ENCODE measurements at places on chromosomes 11 and 22. TPM values are rescaled to one million over a fixed set of nuclear protein-coding genes. Genes with fewer than 3 reads are reported as not detected.

DNA sequence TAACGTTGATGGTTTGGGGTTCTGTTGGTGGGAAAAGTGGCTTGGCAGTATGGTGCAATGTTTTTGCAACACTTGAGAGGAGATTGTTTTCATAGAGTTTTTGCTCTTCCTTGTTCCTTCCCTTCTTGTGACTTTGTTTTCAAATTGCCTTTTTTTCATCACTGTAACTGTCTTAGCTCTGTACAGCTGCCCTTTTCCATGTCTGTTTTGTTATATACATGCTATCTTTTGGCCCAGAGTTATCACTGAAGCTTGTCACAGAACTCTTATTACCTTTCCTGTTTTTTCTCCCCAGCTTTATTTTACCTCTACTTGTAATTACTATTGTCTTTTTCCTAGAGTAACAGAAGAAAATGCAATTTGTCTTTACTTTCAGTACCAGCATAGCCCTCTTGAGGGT is 154.1 kb downstream of the DDX10 start:
- no peaks in the 10 kb centered on the region for H3K36me3 ChIP-seq
- no peak for DNase-seq
- no peaks in the 10 kb centered on the region for H3K4me1 ChIP-seq
- no peak overlapping the region for H3K4me3 ChIP-seq
- H3K27me3 ChIP-seq: no peaks in the 10 kb centered on the region

The ILK gene
- 123 TPM for total RNA-seq

The RAPSN gene
- 0.63 TPM for total RNA-seq

The BEST1 gene
- 0.26 TPM for total RNA-seq

GRCh38 chr11:97943493-97943892 is 1077.3 kb upstream of the CNTN5 start:
- H3K4me1 ChIP-seq: no peaks in the 10 kb centered on the region
- no peak overlapping the region for H3K4me3 ChIP-seq
- DNase-seq: no peak
- H3K36me3 ChIP-seq: no peaks in the 10 kb centered on the region
- no peak overlapping the region for H3K27ac ChIP-seq
- no peaks in the 10 kb centered on the region for H3K27me3 ChIP-seq

The TMEM138 gene
- 34.3 TPM for total RNA-seq

The TBX10 gene
- not detected for total RNA-seq

DNA sequence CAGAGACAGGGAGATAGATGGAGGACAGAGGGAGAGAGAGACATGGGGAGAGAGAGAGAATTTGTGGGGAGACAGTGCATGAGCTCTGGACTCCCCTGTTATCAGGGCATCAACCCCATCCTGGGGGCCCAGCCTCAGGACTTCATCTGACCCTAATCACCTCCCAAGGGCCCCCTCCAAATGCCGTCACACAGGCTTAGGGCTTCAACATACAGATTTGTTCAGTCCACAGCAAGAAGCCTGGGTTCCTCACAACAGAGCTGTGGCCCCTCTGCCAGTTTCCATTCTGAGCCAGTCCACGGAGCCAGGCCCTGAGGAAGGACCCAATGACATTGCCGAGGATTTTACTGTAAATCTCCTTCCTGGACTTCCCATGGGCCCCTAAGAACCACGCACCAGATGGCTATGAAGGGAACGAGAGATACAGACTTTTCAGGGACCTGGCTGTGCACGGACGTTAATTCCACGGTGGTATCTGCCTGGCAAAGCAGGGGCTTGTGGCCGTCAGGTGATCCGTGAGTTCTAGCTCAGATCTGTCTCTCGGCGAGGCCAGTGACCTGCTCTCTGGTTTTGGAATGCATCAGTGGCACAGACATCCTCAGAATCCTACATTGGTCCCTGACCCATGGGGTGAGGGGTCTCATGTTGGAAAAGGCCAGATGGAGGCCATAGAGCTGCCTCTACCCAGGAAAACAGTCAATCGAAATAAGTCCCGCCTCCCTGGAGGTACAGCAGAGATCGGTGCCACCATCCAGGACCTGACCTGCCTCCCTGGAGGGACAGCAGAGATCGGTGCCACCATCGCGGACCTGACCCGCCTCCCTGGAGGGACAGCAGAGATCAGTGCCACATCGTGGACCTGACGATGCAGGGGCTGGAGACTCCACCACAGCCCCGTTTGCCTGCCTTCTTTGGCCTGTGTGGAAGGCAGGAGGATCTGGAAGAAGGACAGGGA is 8.7 kb upstream of the B4GALNT4 start:
- H3K4me3 ChIP-seq: no peak overlapping the region
- no peak for DNase-seq
- no peaks in the 10 kb centered on the region for H3K36me3 ChIP-seq
- H3K4me1 ChIP-seq: peaks cover 1% of the 10 kb centered on the region

GRCh38 chr11:87290304-87290922 is 252.7 kb downstream of the TMEM135 start:
- H3K4me3 ChIP-seq: no peak overlapping the region
- H3K4me1 ChIP-seq: no peaks in the 10 kb centered on the region
- H3K27ac ChIP-seq: no peak overlapping the region

GRCh38 chr11:107562647-107563208 is 2.8 kb downstream of the ALKBH8 start:
- DNase-seq: no peak
- H3K36me3 ChIP-seq: no peaks in the 10 kb centered on the region
- peaks cover 8% of the 10 kb centered on the region for H3K4me1 ChIP-seq
- H3K4me3 ChIP-seq: no peak overlapping the region

- peaks cover 6% of the 10 kb centered on the region for H3K27me3 ChIP-seq
- DNase-seq: no peak
- H3K4me3 ChIP-seq: no peak overlapping the region
- H3K4me1 ChIP-seq: no peaks in the 10 kb centered on the region
- no peaks in the 10 kb centered on the region for H3K36me3 ChIP-seq
Measured at GRCh38 chr11:36577373-36577772, 9.6 kb downstream of the RAG1 start.

- H3K4me1 ChIP-seq: no peaks in the 10 kb centered on the region
- H3K27me3 ChIP-seq: no peaks in the 10 kb centered on the region
- H3K4me3 ChIP-seq: no peak overlapping the region
- H3K36me3 ChIP-seq: no peaks in the 10 kb centered on the region
- H3K27ac ChIP-seq: no peak overlapping the region
Measured at GRCh38 chr11:112355726-112356125, 95.1 kb upstream of the PLET1 start.

GRCh38 chr22:39212721-39213376 is 31.9 kb downstream of the PDGFB start:
- H3K27me3 ChIP-seq: no peaks in the 10 kb centered on the region
- H3K4me1 ChIP-seq: no peaks in the 10 kb centered on the region
- H3K4me3 ChIP-seq: no peak overlapping the region
- DNase-seq: peak; percentile 82

The CDON gene
- 28.0 TPM for total RNA-seq

DNA sequence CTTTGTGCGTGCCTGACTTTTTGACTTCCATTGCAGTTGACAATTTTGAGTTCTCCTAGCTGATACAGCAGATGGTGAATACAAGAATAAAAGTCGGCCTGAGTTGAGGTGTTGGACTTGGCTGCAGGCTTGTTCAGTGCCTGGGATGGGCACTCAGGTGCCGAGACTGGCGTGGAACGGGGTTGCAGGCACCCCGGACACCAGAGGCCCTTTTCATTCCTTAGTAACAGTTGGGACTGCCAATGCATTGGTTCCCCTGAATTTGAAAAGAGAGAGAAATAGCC is 1.3 kb downstream of the PHRF1 start:
- H3K27me3 ChIP-seq: peaks cover 13% of the 10 kb centered on the region
- DNase-seq: no peak
- peak overlapping the region; percentile 95 for H3K4me3 ChIP-seq

- H3K36me3 ChIP-seq: no peaks in the 10 kb centered on the region
- DNase-seq: no peak
- H3K27me3 ChIP-seq: no peaks in the 10 kb centered on the region
- H3K27ac ChIP-seq: no peak overlapping the region
- H3K4me1 ChIP-seq: peaks cover 7% of the 10 kb centered on the region
Measured at GRCh38 chr11:68498321-68498720, 37.8 kb downstream of the PPP6R3 start.

The SLC25A18 gene
- total RNA-seq: 14.3 TPM

DNA sequence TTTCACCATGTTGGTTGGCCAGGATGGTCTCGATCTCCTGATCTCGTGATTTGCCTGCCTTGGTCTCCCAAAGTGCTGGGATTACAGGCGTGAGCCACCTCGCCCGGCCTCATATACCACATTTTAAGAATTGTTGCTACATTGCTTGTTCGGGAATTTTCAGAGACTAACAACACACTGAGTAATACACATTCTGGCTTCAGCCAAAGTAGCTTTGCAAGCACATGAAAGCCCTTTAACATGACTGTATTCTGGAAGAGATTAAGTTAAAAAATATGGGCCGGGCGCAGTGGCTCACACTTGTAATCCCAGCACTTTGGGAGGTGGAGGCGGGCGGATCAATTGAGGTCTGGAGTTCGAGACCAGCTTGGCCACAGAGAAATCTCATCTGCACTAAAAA is 15.0 kb downstream of the CRTAM start:
- no peak overlapping the region for H3K4me3 ChIP-seq
- no peaks in the 10 kb centered on the region for H3K27me3 ChIP-seq
- no peak overlapping the region for H3K27ac ChIP-seq
- peaks cover 7% of the 10 kb centered on the region for H3K4me1 ChIP-seq
- no peaks in the 10 kb centered on the region for H3K36me3 ChIP-seq

DNA sequence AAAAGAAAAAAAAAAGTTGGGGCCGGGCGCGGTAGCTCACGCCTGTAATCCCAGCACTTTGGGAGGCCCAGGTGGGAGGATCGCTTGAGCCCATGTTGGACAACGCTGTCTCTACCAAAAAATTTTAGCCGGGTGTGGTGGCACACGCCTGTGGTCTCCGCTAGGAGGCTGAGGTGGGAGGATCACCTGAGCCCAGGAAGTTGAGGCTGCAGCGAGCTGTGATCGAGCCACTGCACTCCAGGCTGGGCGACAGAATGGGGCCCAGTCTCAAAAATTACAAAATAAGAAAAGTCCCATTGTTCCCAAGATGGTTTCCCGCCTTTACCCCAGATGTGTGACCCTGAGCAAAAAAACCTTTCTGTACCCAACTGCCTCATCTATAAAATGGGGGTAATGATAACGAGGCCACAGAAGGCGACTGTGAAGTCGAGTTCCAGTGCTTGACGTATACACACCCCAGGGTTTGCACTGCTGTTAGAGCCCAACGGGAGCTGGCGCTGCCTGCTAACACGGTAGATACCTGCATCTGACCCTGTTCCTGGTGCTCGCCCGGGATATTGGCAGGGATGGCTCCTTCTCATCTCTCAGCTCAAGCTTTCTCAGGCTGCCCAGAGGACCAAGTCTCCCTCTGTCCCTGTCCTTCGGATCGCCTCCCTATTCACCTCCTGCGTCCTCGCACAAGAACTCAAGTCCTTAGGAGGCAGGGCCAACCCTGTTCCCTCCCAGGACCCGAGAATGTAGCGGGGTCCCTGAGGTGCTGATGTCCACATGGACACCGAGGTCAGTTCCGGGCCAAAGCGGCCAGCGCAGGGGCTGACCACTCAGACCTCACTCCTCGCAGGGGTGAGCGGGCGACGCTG is 1.1 kb upstream of the RPLP2 start:
- H3K4me3 ChIP-seq: peak overlapping the region; percentile 89
- H3K27ac ChIP-seq: peak overlapping the region; percentile 98
- H3K36me3 ChIP-seq: peaks cover 26% of the 10 kb centered on the region
- H3K27me3 ChIP-seq: no peaks in the 10 kb centered on the region

DNA sequence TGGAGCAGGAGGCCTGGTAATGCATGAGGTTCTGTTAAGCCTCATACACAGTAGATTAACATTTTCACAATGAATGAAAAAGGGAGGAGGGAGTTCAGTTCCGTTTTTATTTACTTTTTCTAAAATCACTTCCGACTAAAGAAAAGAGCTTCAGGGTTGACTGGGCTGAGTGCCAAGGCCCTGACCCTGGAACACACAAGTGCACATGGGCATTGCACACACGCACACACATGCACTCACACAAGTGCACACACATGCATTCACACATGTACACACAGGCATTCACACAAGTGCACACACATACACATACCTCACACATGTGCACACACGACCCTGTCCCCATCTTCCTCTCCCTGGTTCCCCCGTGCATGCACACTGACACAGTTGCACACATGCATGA is 303.3 kb downstream of the BRD1 start:
- no peak overlapping the region for H3K27ac ChIP-seq
- H3K4me3 ChIP-seq: no peak overlapping the region
- no peaks in the 10 kb centered on the region for H3K27me3 ChIP-seq
- no peaks in the 10 kb centered on the region for H3K36me3 ChIP-seq
- H3K4me1 ChIP-seq: no peaks in the 10 kb centered on the region

- peak; percentile 66 for DNase-seq
- peak overlapping the region; percentile 14 for H3K27ac ChIP-seq
- peaks cover 2% of the 10 kb centered on the region for H3K4me1 ChIP-seq
- no peaks in the 10 kb centered on the region for H3K27me3 ChIP-seq
Measured at GRCh38 chr11:85182441-85183387, 444.4 kb downstream of the DLG2 start.

DNA sequence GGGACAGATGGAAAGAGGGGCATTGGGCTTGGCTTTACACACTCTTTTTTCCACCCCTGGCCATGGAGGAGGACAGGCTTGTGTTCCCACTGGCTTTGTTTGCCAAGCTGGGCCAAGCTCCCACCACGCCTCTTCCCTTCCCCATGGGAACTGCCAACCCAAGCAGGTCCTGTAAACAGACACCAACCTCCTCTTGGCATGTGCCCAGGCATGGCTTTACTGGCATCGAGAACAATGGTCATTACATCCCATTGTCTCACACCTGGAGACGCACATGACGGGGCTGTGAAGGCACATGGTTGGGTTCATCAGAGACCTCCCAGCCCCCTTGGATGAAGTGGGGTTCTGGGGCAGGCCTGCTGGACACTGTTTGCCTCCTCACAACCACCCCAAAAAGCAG is 11.7 kb downstream of the SEC14L3 start:
- no peak overlapping the region for H3K27ac ChIP-seq
- no peak overlapping the region for H3K4me3 ChIP-seq
- H3K4me1 ChIP-seq: no peaks in the 10 kb centered on the region
- DNase-seq: no peak
- no peaks in the 10 kb centered on the region for H3K36me3 ChIP-seq

DNA sequence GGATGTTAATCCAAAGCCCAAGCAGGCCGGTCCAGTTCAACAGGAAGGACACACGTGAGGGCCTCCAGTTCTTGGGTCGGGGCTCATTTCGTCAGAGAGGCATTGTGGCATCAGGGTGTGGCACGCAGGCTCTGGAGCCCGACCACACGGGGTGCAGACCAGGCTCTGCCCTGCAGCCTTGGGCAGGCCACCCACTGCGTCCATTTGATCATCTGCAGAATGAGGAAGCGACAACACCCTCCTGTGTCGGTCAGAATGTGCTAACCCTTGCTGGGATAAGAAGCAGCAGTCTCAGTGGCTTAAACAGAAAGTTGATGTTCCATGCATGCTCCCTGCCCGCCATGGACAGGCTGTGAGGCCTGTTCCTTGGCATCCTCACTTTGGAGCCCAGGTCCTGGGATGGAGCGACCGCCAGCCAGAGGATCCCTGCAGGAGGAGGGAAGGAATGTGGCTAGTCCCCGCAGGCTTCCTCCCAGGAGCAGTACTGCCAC is 10.8 kb downstream of the RIBC2 start:
- no peaks in the 10 kb centered on the region for H3K4me1 ChIP-seq
- no peak for DNase-seq
- no peak overlapping the region for H3K4me3 ChIP-seq
- H3K27me3 ChIP-seq: no peaks in the 10 kb centered on the region
- no peak overlapping the region for H3K27ac ChIP-seq
